ENCODE measurements at places on chromosomes 2 and 18. TPM values are rescaled to one million over a fixed set of nuclear protein-coding genes. Genes with fewer than 3 reads are reported as not detected.

BCS1L gene
- total RNA-seq: 25.3 TPM

- no peak overlapping the region for H3K27ac ChIP-seq
- H3K27me3 ChIP-seq: no peaks in the 10 kb centered on the region
- H3K36me3 ChIP-seq: no peaks in the 10 kb centered on the region
- DNase-seq: no peak
These were observed 769 bp downstream of the FAM110C start for GRCh38 chr2:45342-46130.

RPRM gene
- total RNA-seq: 0.44 TPM

DNA sequence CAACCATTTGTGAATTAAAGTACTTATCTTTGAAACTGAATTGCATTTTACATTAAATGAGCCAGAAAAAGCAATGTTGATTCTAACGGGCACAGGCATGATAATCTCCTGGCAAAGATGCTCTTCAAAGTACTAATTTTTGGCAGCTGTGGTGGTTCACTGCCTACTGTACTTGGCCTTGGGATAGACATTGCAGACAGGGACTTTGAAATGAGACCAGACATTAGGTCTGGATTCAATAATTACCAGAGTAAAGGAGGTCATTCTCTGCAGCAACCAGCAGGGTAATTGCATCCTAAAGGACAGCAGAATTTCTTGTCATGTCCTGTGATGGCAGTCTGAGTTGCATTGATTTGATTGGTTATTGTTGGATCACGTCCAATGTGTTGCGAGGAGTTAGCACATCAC, 986.5 kb downstream of the TDRD15 start:
- no peak overlapping the region for H3K27ac ChIP-seq
- no peaks in the 10 kb centered on the region for H3K36me3 ChIP-seq
- H3K4me3 ChIP-seq: no peak overlapping the region
- no peak for DNase-seq

CXCR2 gene
- not detected for total RNA-seq

TXNDC2 gene
- not detected for total RNA-seq

STARD6 gene
- total RNA-seq: not detected

DNA sequence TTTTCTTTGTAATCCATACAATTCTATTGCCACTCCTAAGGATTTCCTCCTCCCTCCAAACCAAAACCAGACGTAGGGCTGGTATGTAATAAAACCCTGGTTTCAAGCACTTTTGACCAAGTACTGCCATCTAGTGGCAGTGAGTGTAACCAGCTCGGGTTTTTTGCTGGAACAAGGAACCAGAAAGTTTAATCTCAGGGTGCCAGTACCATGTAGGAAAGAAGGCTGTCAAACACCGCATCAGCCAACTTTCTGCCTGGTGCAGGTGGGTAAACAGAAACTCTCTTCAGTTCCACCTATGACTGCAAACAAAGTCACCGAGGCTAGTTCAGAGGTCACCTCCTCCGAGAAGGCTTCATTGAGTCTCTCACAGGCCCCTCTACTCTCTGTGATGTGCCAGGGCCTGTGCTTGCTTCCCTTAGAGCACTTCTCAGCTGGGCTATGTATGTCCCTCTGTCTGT, 10.2 kb upstream of the THNSL2 start:
- H3K27ac ChIP-seq: no peak overlapping the region
- no peaks in the 10 kb centered on the region for H3K27me3 ChIP-seq
- H3K4me1 ChIP-seq: no peaks in the 10 kb centered on the region
- peak; percentile 23 for DNase-seq

- no peak for DNase-seq
- no peaks in the 10 kb centered on the region for H3K4me1 ChIP-seq
- no peaks in the 10 kb centered on the region for H3K27me3 ChIP-seq
- no peak overlapping the region for H3K4me3 ChIP-seq
- no peak overlapping the region for H3K27ac ChIP-seq
These were observed 562.6 kb downstream of the SPAG16 start for GRCh38 chr2:213846856-213847255.

- H3K27me3 ChIP-seq: no peaks in the 10 kb centered on the region
- no peak overlapping the region for H3K27ac ChIP-seq
- H3K4me3 ChIP-seq: no peak overlapping the region
- peak; percentile 11 for DNase-seq
These were observed 59.8 kb downstream of the MEMO1 start for GRCh38 chr2:31950946-31951562.

TMEM185B gene
- 23.3 TPM for total RNA-seq

GRCh38 chr2:237859533-237860272, at the start of gene RAMP1:
Gene RAMP1, plus strand, starts transcription at chr2:237859623. Its CDS starts 53 bp downstream, at chr2:237859676.
- H3K4me1 ChIP-seq: no peaks in the 10 kb centered on the region
- no peak within 1 kb of the TSS for H3K4me3 ChIP-seq
- H3K36me3 ChIP-seq: no peaks in the 10 kb centered on the region
- no peak within 1 kb of the TSS for H3K27ac ChIP-seq
- H3K27me3 ChIP-seq: peaks cover 14% of the 10 kb centered on the region
- DNase-seq: no peak

SPP2 gene
- total RNA-seq: not detected

- no peak overlapping the region for H3K27ac ChIP-seq
- H3K36me3 ChIP-seq: no peaks in the 10 kb centered on the region
- H3K4me1 ChIP-seq: no peaks in the 10 kb centered on the region
- no peaks in the 10 kb centered on the region for H3K27me3 ChIP-seq
- H3K4me3 ChIP-seq: no peak overlapping the region
These were observed 125.4 kb downstream of the CELF4 start for GRCh38 chr18:37440206-37440605.

FLACC1 gene
- 7.0 TPM for total RNA-seq

BMPR2 gene
- total RNA-seq: 24.9 TPM

- no peak overlapping the region for H3K4me3 ChIP-seq
- H3K27me3 ChIP-seq: no peaks in the 10 kb centered on the region
- no peak overlapping the region for H3K27ac ChIP-seq
- H3K36me3 ChIP-seq: peaks cover 28% of the 10 kb centered on the region
These were observed 13.1 kb downstream of the SEH1L start for GRCh38 chr18:12960853-12961397.

- no peak overlapping the region for H3K4me3 ChIP-seq
- no peaks in the 10 kb centered on the region for H3K4me1 ChIP-seq
- no peak overlapping the region for H3K27ac ChIP-seq
- peaks cover 9% of the 10 kb centered on the region for H3K27me3 ChIP-seq
- H3K36me3 ChIP-seq: no peaks in the 10 kb centered on the region
These were observed 40.9 kb downstream of the CELF4 start for GRCh38 chr18:37524498-37525261.

DNA sequence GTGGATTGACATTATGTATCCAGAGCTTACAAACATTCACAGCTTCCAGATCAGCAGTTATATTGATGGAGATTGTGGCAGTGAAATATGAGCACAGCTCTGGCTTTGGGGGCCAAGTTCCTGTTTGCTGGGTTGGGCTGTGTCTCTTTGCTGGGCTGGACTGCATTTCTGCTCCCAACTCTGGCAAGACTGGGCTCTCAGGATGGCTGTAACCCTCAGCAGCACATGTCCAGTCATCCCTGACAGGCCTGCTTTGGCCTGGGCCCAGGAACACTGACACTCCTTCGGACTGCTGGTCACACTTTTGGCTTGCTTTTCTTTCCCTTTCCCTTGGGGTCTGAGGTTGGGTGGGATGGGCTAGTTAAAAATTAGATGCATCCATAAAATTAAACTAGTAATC, 17.9 kb upstream of the VPS4B start:
- H3K36me3 ChIP-seq: no peaks in the 10 kb centered on the region
- H3K27me3 ChIP-seq: peaks cover 2% of the 10 kb centered on the region
- H3K4me3 ChIP-seq: no peak overlapping the region
- no peaks in the 10 kb centered on the region for H3K4me1 ChIP-seq

OSBPL6 gene
- total RNA-seq: not detected

GRCh38 chr18:4125224-4125623, 329.9 kb downstream of the DLGAP1 start:
- DNase-seq: no peak
- H3K4me1 ChIP-seq: no peaks in the 10 kb centered on the region
- H3K36me3 ChIP-seq: no peaks in the 10 kb centered on the region
- no peak overlapping the region for H3K4me3 ChIP-seq

GRCh38 chr2:25981596-25982272, 563 bp downstream of the KIF3C start:
- H3K27me3 ChIP-seq: no peaks in the 10 kb centered on the region
- H3K4me3 ChIP-seq: no peak overlapping the region
- H3K4me1 ChIP-seq: peaks cover 11% of the 10 kb centered on the region
- no peak for DNase-seq

DNA sequence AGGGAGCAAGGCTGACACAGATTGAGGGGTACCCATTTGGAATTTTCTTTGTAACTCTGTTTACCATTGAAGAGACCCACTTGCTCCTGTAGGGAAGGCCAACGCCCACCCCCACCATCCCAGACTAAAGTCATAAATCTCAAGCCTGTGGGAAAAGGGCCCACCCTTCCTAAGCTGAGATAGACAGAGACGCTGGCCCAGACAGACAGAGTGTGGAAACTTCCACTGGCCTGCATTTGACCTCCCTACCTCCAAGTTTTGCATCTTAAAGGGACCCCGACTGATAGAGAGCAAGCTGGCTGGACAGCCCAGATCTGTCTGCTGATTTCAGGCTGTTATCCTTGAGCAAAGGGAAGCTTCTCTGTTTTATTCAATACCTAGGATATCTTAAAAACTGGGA, 48.2 kb upstream of the SLC14A2 start:
- no peak overlapping the region for H3K27ac ChIP-seq
- no peaks in the 10 kb centered on the region for H3K4me1 ChIP-seq
- no peak overlapping the region for H3K4me3 ChIP-seq
- DNase-seq: no peak
- no peaks in the 10 kb centered on the region for H3K36me3 ChIP-seq
- H3K27me3 ChIP-seq: peaks cover 2% of the 10 kb centered on the region

GRCh38 chr18:46252759-46253158, 148.6 kb downstream of the HAUS1 start:
- H3K36me3 ChIP-seq: peaks cover 31% of the 10 kb centered on the region
- H3K27me3 ChIP-seq: no peaks in the 10 kb centered on the region
- H3K4me1 ChIP-seq: peaks cover 27% of the 10 kb centered on the region
- no peak overlapping the region for H3K27ac ChIP-seq

DNA sequence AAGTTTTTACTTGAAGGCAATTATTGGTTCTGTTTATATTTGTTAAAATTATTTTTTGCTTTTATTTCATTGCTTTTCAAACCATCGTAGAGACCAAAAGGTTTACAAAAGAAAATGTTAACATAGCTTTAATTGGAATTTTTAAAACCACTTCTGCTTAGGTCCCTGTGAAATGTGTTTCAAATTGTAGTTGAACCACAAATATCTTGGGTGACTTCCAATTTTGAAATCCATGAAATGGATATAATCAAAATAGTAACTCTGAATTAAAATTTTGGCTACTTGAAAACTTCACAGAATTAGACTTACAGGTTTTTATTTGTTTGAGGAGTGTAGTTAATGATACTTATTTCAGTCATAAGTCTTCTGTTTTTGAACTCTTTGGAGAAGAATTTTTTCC, 3.1 kb upstream of the SPAG16 start:
- no peak overlapping the region for H3K27ac ChIP-seq
- no peaks in the 10 kb centered on the region for H3K27me3 ChIP-seq
- H3K4me3 ChIP-seq: no peak overlapping the region

Measured in CD4-positive, CD25-positive, alpha-beta regulatory T cell (primary cell).